ENCODE measurements at places on chromosomes 6 and 20. TPM values are rescaled to one million over a fixed set of nuclear protein-coding genes. Genes with fewer than 3 reads are reported as not detected.
A peak's percentile ranks its signal among the peaks of the same experiment; 100 is the strongest.

DNA sequence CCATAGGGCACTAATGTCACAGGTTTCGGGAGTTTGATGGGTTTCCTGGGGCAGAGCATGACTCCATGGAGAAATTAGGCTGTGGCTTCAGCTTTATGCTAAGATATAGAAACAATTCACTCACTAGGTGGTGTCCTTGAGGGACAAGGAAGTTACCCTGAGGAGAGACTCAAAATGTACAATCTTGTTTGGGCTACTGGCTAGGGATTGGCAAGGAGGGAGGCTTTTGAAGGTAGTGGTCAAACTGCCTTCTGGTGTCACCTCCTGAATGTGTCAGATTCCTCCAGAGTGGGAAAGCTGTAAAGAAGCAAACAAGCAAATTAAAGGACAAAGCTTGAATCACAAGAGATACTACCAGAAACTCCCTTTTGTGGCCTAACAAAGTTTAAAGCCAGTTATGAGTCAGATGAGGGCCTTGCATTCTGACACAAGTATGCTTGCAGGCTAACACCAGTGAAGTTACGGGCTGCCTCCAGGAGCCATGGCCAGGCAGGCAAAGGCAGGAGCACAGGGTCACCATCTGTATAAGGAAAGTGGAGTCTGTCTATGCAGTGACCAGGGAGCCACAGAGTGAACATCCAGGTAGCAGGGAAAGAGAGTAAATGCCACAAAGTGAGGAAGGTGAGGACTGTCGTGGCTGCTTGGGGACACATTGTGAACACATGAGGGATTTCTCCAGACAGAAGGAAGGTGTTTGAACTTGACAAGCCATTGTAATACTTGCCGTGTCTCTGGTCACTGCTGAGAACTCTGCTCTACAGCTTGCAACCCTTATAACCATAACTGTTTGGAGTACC, 107.7 kb upstream of the DTNBP1 start:
- DNase-seq = no peak
- peaks cover 6% of the 10 kb centered on the region for H3K4me1 ChIP-seq
- H3K4me3 ChIP-seq = no peak overlapping the region
- no peak overlapping the region for H3K27ac ChIP-seq
- no peaks in the 10 kb centered on the region for H3K27me3 ChIP-seq

DNA sequence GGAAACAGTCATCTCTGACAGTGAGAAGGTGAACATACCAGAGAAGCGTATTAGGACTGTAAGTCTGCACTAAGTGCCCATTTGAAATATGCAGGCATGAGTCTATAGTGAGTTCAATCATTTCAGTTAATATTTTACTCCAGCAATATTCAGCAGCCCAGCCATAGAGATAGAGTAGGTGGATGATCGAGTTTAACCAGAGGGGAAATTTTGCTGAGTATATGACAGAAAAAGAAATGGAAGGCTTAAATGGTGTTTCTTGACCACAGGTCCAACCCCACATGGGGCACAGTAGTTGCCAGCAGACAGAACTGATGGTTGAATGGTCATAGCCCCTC, 39.8 kb downstream of the KIF6 start:
- no peaks in the 10 kb centered on the region for H3K27me3 ChIP-seq
- no peak for DNase-seq
- no peak overlapping the region for H3K27ac ChIP-seq

DNA sequence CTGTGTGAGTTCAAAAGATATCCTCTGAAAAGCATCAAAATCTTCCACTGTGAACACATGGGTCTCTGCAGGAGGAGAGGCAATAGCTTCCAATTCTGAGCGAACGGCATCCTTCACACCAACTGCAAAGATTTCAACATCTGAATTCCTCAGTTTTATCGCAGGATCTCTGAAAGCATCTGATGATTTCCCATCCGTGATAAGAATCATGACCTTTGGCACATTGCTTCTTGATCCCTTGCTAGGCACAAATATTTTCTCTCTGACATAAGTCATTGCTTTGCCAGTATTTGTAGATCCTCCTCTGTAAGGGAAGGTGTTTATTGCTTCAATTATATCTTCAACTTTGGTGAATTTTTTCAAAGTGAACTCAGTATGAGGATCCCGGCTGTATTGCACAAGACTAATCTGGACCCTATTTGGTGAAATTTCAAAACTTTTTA, 22.7 kb downstream of the COL12A1 start:
- H3K36me3 ChIP-seq = peaks cover 32% of the 10 kb centered on the region
- no peak overlapping the region for H3K4me3 ChIP-seq
- no peaks in the 10 kb centered on the region for H3K27me3 ChIP-seq
- no peak for DNase-seq
- H3K27ac ChIP-seq = no peak overlapping the region

GRCh38 chr6:53528107-53528506, 16.8 kb downstream of the GCLC start:
- H3K4me1 ChIP-seq = peaks cover 75% of the 10 kb centered on the region
- H3K4me3 ChIP-seq = no peak overlapping the region
- DNase-seq = no peak

DNA sequence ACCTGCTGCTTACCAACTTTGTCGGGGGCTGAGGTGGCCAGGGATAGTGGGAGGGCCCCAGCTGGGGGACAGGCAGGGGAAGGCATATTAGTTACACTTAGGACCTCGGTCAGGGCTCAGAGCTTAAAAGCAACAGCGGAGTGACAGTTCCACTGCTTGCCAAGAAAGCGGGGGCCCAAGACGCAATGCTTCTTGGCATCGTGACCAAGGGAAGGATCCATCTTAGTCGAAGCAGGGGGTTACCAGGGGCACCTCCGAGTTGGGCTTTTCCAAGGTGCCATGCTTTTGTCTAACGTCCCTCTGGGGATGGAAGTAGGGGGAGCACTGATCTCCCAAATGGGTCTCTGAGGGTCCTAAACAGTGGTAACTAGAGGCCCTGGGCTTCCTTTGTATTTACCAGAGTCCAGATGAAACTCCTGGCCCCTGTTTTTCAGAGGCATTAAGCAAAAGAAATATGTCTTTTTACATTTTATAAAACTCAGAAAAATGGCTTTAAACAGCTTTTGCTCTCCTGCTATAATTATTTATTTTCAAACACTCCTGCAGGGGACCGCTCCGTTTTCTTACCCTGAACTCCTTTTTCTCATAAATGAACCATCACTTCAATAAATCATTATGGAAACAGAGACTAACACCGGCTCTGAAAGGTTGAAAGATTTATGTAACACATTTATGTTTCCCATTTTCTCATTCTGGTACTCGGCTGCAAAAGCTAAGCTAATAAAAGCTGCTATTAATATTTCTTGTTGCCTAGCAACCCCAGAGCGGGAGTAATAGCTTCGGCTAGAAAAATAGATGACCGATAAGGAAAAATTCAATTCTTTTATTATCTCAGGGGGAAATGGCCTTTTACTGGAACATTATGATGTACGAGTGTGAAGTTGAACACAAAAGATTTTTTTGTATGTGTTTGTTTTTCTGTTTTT, 100.4 kb downstream of the TOX2 start:
- no peak overlapping the region for H3K27ac ChIP-seq
- peaks cover 10% of the 10 kb centered on the region for H3K4me1 ChIP-seq
- H3K4me3 ChIP-seq = no peak overlapping the region
- no peaks in the 10 kb centered on the region for H3K27me3 ChIP-seq
- no peaks in the 10 kb centered on the region for H3K36me3 ChIP-seq

- H3K4me1 ChIP-seq = peaks cover 42% of the 10 kb centered on the region
- no peak for DNase-seq
- no peak overlapping the region for H3K27ac ChIP-seq
- H3K27me3 ChIP-seq = no peaks in the 10 kb centered on the region
- peak overlapping the region; percentile 89 for H3K4me3 ChIP-seq
- no peaks in the 10 kb centered on the region for H3K36me3 ChIP-seq
Measured at GRCh38 chr6:158558415-158559306, 1.2 kb upstream of the TMEM181 start.

DNA sequence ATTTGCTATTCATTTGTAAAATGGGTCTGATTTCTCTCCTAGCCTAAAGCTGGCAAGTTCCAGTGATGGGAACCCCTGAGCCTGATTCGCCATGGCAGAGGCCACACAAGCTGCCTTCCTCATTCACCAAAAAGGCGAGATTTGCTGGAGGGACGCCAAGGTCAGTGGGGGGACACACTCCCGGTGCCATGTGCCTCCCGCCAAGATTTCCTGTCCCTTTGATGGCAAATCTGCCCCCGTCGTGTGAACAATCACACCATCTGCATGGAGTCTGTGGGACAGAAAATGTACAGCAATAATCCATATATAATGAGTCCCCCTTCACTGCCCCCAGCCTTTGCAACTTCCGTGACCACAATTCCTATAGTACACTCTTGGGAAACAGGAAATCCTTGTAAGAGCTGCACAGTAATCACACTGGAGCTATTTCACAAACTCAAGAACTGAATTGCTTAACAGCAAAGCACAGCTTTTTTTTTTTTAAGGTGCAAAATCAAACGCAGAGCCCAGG, 15.7 kb upstream of the IGF2R start:
- no peak overlapping the region for H3K27ac ChIP-seq
- no peak overlapping the region for H3K4me3 ChIP-seq
- H3K27me3 ChIP-seq = peaks cover 6% of the 10 kb centered on the region
- H3K4me1 ChIP-seq = peaks cover 11% of the 10 kb centered on the region
- no peak for DNase-seq

DNA sequence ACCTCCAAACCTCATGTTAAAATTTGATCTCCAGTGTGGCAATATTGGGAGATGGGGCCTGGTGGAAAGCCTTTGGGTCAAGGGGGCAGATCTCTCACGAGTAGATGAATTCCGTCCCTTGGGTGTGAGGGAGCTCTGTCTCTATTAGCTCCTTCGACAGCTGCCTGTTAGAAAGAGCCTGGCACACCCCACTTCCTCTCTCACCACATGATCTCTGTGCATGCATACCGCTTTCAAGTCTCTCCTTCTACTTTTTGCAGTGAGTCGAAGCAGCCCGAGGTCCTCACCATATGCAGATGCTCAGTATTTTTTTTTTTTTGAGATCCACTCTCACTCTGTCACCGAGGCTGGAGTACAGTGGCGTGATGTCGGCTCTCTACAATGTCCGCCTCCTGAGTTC, 176.9 kb downstream of the SYNDIG1 start:
- H3K27me3 ChIP-seq = no peaks in the 10 kb centered on the region
- H3K36me3 ChIP-seq = no peaks in the 10 kb centered on the region
- H3K27ac ChIP-seq = no peak overlapping the region
- DNase-seq = no peak
- H3K4me1 ChIP-seq = no peaks in the 10 kb centered on the region

GRCh38 chr6:5937169-5937909, 69.4 kb downstream of the NRN1 start:
- H3K36me3 ChIP-seq = peaks cover 4% of the 10 kb centered on the region
- DNase-seq = no peak
- no peaks in the 10 kb centered on the region for H3K27me3 ChIP-seq
- H3K4me1 ChIP-seq = peaks cover 15% of the 10 kb centered on the region

DNA sequence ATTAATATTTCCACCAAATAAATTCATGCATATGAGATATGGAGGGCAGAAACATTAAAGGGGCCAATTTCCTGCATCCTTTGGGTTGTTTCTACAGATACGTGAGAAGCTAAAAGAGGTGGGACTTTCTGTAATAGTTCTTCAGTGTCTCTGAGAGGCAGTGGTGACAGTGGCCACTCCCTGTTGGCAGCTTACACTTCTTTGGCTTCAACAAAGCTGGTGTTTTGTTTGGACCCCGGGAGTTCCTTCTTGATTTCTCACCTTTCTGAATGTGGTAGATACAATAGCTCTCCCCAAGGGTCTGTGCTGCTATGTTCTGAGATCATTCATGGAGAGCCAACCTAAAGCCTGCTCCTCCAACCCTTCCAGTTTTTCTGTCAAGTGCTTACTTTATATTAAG, 7.8 kb downstream of the PLCB1 start:
- no peaks in the 10 kb centered on the region for H3K4me1 ChIP-seq
- peaks cover 16% of the 10 kb centered on the region for H3K27me3 ChIP-seq
- H3K27ac ChIP-seq = no peak overlapping the region
- DNase-seq = no peak

DNA sequence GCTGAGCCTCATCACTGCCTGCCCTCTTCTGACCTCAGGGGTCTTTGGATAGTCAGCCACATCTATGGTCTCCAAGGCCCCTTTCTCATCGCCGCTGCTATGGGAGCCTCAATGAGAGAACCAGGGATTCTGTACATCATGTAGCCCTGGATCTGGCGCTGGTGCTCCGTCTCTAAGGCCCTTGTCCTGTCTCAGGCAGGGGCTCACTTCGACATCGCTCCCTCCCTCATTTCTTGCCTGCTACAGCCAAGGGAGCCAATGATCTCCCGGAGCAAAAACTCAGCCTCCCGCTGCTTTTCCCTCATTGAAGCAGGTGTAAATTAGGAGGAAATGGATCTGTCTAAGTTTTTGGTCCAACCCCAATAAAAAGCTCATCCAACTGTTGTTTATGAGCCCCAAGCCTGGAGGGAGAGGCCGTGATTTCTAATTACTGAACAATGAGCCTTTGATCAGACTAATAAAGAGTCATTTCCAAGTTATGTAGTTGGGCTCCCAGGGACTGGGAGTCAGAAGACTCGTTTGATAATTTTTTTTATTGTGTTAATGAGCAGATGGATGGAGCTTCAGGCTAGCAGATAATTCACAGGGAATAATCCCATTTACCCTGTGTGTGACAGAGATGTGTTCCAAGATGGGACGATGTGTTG, 30.9 kb downstream of the LBP start:
- no peaks in the 10 kb centered on the region for H3K4me1 ChIP-seq
- no peak for DNase-seq
- H3K27me3 ChIP-seq = peaks cover 2% of the 10 kb centered on the region
- H3K4me3 ChIP-seq = no peak overlapping the region
- no peaks in the 10 kb centered on the region for H3K36me3 ChIP-seq
- no peak overlapping the region for H3K27ac ChIP-seq

- H3K4me1 ChIP-seq = no peaks in the 10 kb centered on the region
- DNase-seq = no peak
Measured at GRCh38 chr6:49732781-49733180, 11.4 kb downstream of the CRISP3 start.

DNA sequence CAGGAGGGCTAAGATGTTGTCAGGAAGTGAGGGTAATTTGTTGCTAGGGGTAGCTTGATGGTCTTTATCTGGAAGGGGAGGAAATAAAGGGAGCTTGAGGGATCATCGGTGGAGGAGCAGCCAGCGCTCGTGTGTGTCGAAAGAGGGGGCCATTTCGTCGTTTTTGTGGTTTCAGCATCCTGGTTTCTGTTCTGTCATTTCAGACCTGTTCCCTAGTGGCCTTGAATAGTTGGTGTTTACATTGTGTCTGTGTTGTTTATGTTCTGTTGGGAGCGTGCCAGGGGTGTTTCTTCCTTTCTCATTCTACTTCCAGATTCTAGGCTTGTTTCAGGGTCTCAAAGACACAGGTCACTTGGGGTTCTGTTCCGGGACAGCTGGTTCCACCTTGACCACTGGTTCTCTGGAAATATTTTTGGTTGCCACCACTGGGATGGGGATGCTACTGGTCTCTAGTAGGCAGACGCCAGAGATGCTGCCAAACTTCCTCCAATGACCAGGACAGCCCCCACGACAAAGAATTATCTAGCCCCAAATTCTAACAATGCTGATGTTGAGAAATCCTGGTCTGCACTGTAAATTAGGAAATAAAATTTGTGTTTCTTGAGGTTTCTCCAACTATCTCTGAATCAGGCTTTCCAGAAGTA, 113.9 kb upstream of the NAA20 start:
- no peaks in the 10 kb centered on the region for H3K4me1 ChIP-seq
- H3K4me3 ChIP-seq = no peak overlapping the region
- DNase-seq = no peak
- H3K36me3 ChIP-seq = peaks cover 20% of the 10 kb centered on the region
- no peak overlapping the region for H3K27ac ChIP-seq

The PTCHD4 gene
- 1.4 TPM for total RNA-seq

The DNAH8 gene
- 0.39 TPM for total RNA-seq

The TFEB gene
- 1.3 TPM for total RNA-seq

The TINAG gene
- total RNA-seq = not detected

The GGTLC1 gene
- not detected for total RNA-seq

The PAK5 gene
- total RNA-seq = 1.8 TPM

The PLA2G7 gene
- total RNA-seq = 0.26 TPM

All from neural crest cell (in vitro differentiated cells).